ENCODE measurements at places on chromosomes 6 and 20.
A peak's percentile ranks its signal among the peaks of the same experiment; 100 is the strongest.

GRCh38 chr6:18122128-18123093, at the start of gene NHLRC1:
Gene NHLRC1, minus strand, starts transcription at chr6:18122677. Its CDS starts 71 bp downstream, at chr6:18122606.
- peak; percentile 90 for DNase-seq

GRCh38 chr6:89667872-89668556, 29.5 kb upstream of the LYRM2 start:
- no peak for DNase-seq

DNA sequence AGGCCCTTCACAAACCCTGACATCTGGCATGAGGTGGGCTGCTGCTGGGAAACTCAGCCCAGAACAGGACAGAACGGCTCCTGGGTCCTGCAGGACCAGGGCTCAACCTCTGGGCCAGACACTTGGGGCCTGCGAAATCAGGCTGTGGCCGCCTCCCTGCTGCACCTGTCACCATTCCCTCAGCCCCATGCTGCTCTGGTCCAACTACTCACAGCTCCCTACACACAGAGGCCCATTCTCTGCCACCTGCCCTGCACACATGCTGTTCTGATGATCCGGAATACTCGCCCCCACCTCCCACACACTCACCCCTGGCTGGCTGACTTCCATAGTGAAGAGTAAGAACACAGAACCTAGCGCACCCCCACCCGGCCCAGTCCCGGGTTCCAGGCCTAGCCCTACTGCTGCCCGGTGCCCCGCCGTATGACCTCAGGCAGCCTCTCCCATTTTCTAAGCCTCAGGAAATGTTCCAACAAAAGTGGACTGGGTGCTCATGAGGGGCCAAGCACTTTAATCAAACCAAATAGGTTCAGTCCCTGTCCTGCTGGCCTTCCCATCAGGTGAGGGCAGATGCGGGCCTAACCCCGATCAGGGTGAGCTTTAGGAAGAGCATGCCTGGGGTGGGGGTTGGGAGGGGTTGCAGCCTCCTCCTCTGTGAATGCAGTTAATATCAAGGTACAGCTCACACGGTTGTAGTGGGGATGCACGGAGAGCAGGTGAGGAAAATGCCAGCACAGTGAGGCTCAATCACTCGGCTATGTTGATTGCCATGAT, 3.9 kb downstream of the PEDS1 start:
- DNase-seq = peak; percentile 32

DNA sequence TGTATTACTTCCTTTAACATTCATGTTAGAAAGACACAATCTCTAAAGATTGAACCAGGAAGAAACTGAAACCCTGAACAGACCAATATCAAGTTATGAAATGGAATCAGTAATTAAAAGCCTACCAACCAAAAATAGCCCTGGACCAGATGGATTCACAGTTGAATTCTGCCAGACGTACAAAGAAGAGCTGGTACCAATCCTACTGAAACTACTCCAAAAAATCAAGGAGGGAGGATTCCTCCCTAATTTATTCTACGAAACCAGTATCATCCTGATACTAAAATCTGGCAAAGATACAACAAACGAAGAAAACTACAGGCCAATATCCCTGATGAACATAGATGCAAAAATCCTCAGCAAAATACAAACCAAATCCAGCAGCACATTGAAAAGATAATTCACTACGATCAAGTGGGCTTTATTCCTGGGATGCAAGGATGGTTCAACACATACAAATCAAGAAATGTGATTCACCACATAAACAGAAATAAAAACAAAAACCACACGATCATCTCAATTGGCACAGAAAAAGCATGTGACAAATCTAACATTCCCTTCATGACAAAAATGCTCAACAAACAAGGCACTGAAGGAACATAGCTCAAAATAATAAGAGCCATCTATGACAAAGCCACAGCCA, 15.0 kb downstream of the CDK19 start:
- DNase-seq = no peak

DNA sequence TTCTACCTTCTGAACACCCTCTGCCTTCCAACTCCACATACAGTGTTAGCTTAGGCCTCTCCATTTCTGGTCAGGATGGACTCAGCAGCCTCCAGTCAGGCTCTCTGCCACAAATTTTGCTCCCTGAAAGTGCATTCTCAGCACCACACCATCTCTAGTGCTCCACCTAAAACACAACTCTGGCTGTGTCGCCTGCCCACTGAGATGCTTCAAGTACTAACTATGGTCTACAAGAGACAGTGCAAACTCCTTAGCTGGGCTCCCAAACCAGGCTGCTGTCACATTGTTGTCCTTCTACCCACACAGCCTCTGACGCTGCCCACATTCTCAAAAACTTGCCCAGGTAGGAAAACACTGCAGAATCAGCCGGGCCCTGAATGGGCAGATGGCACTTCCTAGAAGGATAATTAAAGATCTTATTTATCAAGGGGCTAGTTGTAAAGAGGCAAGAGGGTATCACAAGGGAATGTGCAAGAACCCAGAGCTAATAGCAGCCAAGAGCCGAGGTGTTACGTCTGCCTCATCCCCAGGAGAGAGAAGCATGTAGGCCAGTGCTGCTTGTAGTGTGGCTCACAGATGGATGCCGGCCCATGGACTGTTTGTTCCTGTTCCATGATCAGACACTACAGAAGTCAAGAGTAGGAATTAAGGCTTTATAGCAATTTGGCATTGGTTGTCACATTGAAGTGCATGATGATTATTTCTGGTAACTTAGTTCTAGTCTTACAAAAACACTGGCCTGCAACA, 189.7 kb downstream of the LRFN2 start:
- no peak for DNase-seq

- DNase-seq = no peak
These were observed 30.3 kb downstream of the PACSIN1 start for GRCh38 chr6:34496103-34496685.

DNA sequence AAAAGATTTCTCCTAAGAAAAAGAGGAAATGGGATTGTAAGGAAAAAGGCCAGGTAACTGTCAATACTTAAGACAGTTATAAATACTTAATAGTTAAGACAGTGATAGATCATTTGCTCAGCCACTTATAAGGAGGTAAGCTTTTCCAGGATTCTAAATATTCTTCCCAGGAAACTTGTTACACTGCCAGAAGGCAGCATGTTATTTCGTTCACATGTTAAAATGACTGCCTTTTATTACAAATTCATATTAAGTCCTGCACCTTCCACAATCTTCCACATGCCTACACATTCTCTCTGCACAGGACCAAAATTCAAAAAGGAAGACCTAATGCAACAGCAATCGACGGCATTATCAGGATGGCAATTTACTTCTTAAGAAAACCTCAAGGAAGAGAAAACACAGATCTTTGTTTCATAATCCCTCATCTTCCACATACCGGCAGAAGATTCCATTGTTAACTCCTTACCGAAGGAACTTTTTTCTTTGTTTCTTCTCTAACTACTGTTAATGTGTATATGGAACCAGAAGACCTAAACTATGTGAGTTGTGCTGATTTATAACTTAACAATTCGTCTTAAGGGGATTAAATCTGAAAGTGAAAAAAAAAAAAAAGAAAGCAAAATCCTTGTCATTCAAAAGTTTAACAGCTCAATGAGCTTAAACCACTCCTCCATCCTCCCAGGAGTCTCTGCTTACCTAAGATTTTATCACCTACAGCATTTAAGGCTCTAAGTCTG, 799 bp downstream of the TAAR2 start:
- no peak for DNase-seq

DNA sequence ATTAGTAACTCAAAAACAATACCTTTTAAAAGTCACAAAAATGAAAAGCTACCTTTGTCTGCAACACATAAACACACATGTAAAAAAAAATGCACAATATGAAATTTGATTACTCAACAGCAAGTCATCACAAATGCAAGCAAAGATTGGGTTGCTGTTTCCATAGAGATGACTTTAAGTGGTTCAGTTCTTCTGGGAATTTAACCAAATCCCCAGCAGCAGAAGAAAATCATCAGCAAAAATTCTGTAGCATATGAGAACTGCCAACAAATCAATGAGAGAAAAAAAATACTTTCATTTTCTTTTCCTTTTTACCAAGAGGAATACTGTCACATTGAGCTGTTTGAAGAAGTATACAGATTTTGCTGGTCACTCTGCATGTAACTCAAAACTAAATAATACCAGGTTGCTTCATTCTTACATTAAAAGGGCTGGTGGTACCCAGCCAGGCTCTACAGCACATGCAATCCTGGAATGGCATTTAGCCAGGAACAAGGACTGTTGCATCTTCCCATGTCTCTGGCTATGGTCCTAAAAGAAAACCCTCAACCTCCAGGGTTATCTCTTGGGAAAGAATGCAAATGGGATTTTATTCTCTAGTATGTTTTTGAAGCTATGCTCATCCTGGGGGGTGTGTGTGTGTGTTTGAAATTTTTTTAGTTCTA, 158.3 kb downstream of the OPRM1 start:
- no peak for DNase-seq

DNA sequence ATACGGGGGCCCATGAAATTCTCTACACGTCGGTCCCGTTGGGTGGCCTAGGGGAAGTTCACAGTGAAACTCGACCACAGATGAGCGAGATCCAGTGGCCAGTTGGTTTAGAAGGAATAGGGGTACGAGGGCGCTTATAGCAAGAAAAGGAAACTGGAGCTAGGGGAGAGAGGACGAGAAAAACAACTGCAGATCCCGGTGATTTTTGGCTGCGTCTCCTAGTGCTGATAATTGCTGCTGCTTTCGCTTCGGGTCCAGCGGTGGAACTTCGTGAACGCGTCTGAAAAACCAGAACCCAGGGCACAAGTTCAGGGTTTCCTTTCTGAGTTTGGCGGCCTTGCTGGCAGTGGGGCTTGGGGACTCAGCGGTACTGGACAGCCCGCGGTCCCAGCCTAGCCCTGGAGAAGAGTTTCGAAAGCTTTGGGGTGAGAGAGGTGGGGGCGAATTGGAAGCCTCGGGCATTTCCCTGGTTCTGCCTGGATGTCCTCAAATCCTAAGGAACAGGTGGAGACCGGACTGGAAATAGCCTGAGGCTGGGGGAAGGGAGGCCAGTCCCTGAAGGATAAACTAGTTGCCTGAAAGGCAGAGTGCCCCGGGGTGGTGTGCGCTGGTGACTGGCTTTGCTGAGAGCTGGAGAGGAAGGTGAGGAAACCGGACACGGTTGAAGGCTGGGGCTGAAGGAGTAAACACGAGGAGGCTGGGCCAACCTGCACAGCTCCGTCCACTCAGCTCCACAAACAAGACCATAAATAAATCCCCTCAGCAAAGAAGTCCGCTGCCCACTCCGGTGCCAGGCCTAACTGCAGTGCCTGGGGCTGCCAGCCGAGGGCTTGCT, 793 bp downstream of the GMPR start:
- DNase-seq = peak; percentile 60

GRCh38 chr6:46773201-46773855, 19.9 kb upstream of the MEP1A start:
- DNase-seq = no peak

DNA sequence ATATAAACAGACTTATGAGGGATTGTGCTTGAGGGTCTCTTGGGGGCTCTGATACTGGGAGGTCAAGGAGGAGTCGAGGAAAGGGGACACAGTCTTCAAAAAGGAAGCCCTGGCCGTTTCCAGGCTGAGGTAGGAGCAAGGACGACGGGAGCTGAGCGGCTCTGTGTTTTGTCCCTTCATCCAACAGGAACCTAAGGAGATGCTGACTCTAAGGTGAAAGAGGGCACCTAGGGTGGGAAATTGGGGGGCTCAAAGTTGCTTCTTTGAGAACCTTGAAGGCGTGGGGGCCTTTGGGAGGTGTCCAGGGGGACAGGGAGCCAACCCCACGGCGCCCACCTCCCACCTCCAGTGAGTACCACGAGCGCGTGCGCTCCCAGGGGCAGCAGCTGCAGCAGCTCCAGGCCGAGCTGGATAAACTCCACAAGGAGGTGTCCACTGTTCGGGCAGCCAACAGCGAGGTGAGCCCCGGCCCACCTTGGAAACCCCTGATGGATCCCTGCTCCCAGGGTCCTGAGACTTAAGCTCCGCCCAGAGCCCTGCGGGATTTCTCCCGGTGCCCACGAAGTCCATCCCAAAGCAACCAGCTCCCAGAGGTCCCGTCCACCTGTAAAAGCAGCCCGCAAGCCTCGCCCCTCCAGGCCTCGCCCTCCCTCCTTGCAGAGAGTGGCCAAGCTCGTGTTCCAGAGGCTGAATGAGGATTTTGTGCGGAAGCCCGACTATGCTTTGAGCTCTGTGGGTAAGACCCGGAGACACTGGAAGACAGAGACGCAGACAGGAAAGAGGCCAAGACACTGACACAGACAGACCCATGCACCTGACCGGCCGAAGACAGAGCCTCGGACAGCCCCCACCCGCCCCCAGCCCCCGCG, 2.9 kb downstream of the SPAG4 start:
- no peak for DNase-seq

- no peak for DNase-seq
These were observed 95.0 kb upstream of the SIRPA start for GRCh38 chr20:1800180-1800579.

DNA sequence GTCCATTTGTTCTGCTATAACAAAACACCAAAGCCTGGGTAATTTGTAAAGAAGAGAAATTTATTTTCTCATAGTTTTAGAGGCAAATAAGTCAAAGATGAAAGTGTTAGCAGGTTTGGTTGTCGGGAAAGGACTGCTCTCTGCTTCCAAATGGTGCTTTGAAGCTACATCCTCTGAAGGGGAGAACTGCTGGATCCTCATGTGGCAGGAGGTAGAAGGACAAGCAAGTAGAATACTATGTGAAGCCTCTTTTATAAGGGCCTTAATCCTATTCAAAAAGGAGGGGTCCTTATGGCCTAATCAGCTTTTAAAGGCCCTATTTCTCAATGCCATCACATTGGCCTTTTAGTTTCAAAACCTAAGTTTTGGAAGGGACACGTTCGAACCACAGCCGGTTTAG, 826.0 kb upstream of the EPHA7 start:
- DNase-seq = no peak

GRCh38 chr6:104477569-104477968, 382.1 kb downstream of the HACE1 start:
- DNase-seq = no peak

- no peak for DNase-seq
These were observed 77.0 kb downstream of the SULF2 start for GRCh38 chr20:47708140-47708807.

GRCh38 chr6:100517106-100517505, 52.4 kb upstream of the SIM1 start:
- no peak for DNase-seq

DNA sequence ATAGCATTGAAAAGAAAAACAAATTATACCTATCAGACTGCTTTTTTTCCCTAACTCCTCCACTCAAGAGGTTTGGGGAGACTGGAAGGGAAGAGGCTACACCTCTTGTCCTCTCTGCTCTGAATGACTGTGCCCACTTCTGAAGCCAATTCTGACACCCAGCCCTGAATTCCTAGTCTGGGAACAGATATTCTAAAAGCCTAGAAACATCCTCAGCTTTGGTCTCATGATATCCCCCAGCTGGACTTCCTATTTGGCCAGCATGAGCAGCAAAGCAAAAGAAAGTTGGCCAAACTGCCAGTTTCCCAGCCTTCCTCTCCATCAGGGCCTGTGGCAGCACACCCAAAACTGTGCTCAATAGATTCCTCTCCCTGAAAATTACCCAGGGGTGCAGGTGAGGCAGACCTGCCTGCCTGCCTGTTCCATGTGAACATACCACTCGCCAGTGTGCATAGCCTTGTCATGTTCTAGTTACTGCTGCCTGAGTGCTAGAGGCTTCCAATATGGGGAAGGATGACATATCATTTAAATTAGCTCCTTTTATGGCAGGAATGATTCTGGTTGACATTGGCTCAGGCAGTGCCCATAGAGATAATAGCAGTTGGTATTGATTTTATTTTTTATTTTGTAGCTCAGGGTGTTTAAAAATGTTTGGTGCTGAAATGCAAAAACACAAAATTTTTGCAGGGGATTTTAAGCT, 152.1 kb upstream of the RIN2 start:
- DNase-seq = no peak

- no peak for DNase-seq
These were observed 4.9 kb downstream of the BTBD3 start for GRCh38 chr20:11922561-11922960.

GRCh38 chr20:61024390-61024789, 227.7 kb upstream of the CDH4 start:
- no peak for DNase-seq
